ENCODE measurements at places on chromosomes 3 and 15.

DNA sequence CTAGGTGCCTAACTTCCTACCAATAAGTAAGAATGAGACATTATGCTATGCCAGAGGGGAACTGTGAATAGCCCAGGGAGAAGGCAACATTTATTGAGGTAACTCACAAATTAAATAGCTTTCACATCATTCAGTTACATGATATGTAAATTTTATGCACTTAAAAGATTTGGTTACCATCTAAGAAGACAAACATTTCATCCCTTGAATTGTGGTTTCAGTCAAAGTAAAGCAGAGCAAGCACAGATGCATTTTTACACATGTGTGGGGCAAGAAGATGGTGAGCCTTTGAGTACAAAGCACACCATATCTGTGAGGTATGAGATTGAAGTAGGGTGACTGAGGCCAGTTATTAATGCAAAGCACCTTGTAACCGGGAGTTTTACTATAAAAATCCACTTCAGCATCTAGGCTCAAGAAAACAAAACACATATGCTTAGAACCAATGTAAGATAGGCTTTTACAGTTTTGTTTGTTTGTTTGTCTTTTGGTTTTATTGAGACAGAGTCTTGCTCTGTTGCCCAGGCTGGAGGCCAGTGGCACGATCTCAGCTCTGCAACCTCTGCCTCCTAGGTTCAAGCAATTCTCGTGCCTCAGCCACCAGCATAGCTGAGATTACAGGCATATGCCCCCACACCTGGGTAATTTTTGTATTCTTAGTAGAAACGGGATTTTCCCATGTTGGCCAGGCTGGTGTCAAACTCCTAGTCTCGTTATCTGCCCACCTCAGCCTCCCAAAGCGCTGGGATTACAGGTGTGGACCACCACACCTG is 3.5 kb downstream of the PLSCR2 start:
- DNase-seq, result no peak

DNA sequence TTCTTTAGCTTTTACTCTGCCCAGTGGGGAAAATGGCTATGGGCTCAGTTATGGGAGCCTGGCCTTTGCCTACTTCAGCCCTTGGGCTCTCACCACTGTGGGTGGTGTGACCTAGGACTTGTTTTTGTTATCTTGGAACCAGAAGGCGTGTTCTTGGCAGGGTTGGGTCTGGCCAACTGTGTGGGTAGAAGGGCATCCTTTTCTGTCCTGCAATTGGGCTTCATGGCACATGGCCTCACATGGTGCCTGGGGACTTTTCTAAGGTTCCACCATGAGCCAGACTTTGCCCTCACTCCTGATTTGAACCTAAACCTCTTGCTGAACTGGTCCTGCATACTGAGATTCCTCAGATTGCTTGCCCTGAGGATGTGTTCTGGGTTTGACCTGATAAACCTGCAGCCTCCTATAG is 1.7 kb downstream of the GLYCTK start:
- DNase-seq, result no peak

DNA sequence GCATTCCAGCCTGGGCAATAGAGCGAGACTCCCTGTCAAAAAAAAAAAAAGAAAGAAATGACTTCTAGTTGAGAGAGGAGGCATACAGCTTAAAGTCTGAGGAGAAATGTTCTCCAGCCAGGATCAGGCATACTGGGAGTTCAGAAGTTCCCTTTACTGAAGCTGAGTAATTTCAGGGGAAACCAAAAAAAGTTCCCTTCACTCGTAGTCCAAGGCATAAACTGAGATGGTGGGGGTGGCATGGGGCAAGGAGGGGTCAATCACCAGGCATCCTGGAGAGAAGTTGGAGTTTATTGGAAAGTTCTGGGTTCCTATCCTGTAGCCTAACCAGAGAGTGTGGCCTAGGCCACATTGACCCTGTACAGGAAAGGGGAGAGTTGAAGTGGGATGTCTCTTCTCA is 5.9 kb downstream of the GPX1 start:
- DNase-seq, result no peak

DNA sequence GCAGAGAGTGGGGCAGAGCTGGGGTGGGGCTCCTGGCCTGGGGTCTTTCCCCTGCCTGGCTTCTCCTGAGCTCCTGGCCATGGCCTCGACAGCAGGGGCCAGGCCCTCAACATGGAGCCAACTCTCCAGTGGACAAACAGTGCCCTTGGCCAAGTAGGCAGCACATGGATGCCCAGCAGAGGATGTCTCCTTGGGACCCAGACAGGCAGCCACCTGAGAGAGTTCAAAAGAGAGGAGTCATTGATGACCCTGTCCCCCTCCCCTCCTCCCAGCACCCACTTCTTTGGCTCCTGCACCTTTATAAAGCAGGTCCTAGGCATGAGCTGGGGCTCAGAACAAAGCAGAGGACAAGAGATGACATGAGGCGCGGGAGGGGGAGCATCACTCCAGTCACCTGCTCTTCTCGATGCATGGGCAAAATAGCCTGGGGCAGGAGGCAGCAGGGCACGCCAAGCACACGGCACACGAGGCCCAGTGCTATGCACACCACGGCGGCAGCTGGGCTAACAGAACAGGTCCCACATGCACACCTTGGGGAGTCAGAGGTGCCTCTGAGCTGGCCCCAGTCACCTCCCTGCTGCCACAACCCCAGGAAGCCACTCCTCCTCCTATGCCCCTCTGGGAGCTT is 27.4 kb downstream of the SHISA5 start:
- no peak for DNase-seq

- DNase-seq, result no peak
These were observed 13.4 kb upstream of the SCN10A start for GRCh38 chr3:38829404-38829803.

GRCh38 chr3:129525341-129525968 is 3.0 kb upstream of the RHO start:
- DNase-seq, result no peak

- no peak for DNase-seq
These were observed 16.5 kb downstream of the CCDC66 start for GRCh38 chr3:56573501-56573900.

All from effector CD4-positive, alpha-beta T cell (primary cell).